Amniotic epithelial cell (primary cell): ENCODE measurements at places on chromosomes 1 and 21.
A peak's percentile ranks its signal among the peaks of the same experiment; 100 is the strongest.

DNA sequence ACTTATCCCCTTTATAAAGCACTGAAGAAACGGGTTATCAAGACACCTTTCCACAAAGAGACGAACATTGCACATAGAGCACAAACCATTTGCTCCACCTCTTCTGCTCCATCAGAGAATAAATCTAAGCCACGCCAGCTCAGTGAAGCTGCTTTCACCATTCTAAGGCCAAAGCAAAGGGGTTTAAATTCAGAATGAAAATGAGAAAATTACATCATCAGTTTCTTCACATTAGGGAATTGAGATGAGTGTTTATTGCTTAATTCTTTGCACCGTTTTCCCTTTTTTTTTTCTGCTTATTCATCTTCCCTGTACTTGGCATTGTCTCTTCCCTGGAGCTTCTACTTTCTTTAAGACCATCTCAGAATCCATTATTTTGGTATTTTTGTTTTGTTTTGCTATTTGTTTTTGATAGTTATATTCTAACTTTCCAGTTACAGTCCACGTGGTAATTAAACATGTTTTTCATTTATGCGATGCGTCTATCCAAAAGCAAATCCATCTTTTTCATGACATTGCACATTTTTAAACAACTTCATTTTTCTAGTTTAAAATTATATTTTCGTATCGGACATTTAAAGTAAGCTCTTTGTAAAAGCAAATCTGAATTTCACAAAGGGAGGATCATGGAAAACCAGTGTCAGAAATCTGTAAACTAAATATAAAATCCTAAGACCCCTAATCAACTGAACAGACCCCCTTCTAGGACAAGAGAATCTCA is 1.9 kb upstream of the OR2T34 start:
- DNase-seq: no peak

DNA sequence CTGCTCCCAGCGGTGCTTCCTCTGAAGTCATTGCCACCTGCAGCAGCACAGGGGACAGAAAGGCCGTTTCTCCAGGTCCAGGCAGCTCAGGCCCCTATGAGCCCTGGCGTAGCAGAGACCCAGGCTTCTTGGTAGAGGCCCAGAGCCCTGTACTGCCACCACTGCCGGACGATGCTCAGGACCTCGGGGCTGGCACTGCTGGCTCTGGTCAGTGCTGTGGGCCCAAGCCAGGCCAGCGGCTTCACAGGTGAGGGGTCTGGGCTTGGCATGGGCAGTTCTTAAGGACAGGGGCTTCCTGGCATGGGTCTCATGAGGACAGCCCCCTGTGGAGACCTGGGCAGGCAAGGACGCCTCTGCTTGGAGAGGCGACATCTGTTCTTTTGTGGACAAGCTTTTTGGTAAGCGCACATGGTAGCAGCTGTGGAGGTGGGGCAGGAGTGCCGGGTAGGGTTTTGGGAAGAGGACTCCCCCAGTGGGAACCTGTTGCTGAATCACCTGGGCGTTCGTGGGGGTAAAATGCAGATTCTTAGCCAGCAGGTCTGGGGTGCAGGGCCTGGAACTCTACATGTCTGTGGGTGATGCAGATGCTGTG is at the start of gene UMODL1:
UMODL1 (plus strand) TSS at position 172 of the 592 bp plus-strand sequence; CDS start at position 172, 0 bp downstream.
- DNase-seq: no peak

GRCh38 chr21:43300496-43301408 is 126.2 kb downstream of the SIK1 start:
- DNase-seq: no peak

DNA sequence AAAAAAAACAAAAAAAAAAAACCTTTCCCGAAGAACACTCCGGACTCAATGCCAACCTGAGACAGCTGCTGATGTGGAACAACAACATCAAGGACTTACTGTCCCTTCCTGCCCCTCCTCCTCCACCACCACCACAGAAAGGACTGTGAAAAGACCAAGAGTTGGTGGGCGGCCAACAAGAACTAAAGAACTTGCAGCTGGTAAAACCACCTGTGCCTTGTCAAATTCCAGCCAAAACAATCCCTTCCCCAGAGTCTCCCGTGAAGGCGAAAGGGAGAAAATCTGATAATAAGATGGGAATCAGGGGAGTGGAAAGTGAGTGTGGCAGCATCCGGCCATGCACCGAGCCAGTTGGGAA is 88.9 kb downstream of the PROX1 start:
- no peak for DNase-seq

DNA sequence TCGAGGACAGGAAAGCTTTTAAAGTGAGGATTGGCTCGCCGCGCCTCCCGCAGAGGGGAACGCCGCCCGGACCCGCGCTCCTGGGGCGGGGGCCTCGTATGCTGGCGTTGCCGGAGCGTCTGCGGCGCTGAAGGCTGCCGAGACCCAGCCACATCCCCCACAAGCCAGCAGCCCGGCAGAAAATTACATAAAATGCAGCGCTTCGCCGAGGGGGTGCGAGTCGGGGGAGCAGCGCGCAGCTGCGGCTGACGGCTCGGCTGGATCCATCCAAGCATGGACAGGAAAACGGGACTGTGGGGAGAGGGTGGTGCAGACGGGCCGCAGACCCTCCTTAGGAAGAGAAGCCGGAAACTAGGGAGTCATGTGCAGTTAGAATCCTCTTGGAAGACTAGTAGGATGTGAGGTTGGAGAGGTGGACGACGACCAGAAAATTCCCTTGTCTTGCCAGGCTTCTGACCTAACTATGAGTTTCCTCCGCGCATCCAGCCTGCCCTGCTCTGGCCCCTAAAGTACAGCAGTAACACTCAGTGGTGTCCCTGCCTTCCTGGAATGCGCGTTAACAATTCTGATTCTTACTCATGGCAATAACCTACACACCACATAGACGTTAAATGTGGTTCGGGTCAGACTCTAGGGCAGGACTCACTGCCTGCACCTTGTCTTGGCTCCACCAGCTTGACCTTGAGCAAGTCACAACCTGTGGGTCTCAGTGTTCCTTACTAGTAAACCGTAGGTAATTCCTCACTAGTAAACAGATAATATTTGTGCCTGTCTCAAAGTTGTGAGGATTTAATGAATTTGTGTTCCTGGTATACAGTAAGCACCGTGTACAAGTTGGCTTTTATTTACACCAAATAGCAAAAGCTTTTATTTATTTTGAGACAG is 953 bp upstream of the BRWD1 start:
- DNase-seq: peak; percentile 76

- DNase-seq: no peak
Measured at GRCh38 chr1:30257742-30258380, 465.5 kb downstream of the MATN1 start.

DNA sequence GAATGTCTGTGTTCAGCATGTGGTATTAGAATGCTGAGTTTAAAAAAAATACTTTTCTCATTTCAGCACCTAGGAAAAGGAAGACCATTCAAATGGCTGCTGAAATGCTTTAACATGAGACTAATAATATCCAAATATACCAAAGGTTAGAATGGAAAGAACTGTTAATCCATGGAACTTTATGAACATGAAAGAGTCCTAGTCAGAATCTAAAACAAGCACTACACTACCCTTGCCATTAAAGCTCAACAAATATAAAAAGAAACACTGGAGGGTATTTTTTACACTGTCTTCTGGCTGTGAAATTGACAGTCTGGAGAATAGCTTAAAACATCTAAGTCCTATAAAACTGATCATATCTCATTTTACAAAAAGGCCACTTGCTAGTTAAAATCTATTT is 112.9 kb upstream of the HP1BP3 start:
- no peak for DNase-seq
